K562 (cell line): ENCODE measurements at places on chromosomes 1 and 21.

GRCh38 chr1:151344291-151344690 is 2.8 kb downstream of the RFX5 start:
- no peak for DNase-seq

DNA sequence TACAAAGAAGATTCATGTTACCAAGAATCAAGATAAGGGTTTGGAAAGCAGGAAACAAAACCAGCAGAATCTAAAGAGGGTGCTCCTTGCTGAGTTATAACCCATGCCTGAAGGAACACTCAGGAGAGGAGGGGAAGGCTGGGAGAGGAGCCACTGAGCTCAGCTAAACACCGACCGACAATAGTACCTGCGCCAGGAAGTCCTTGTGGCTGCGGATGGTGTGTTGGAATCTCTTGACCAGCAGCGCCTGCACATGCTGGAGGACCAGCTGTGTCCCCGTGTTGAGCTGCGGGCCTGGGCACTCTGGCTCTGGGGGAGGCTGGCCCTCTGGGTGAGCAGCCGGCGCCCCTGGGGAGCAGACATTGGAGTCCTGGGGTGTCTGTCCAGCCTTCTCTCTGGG is 89.4 kb downstream of the ABCA4 start:
- DNase-seq = no peak

DNA sequence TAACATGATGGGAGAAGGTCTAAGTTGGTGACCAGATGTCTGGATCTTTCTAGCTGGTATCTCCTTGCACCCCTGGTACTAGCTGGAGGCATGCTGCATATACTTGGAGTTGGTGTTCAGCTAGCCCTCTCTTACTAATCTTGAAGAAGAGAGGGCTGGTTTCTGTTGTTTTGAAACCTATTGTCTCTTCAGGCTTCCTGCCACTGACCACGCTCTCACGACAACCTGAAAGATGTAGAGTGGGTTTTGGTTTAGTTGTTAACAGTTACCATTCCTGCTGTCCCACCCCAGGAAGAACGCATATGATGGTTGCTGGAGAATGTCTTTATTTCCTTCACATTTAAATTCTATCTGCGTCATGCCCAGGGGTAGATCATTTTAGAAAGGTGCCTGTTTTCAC is 3.6 kb downstream of the MAN1C1 start:
- DNase-seq = no peak

DNA sequence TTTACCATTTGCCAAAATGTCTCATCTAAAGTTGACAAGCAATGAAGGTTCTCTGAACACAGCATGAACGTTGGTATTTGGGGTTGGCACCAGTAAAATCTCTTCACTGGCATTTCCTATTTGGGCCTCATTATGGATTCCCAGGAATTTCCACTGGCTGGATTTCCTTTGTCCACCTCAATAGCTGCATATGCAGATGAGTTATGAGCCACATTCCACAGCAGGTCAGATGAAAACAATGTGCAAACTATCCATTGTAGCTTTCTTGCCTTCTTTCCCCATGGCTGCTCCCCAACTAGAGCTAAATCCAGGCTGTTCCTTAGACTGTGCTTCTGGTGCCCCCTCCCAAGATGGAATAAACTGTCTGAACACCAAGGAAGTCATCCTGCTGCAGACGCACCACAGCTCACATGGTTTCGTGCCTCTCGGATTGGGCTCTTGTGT is 168.1 kb upstream of the FGGY start:
- DNase-seq = no peak
